ENCODE measurements at places on chromosomes 12 and 14.
A peak's percentile ranks its signal among the peaks of the same experiment; 100 is the strongest.

DNA sequence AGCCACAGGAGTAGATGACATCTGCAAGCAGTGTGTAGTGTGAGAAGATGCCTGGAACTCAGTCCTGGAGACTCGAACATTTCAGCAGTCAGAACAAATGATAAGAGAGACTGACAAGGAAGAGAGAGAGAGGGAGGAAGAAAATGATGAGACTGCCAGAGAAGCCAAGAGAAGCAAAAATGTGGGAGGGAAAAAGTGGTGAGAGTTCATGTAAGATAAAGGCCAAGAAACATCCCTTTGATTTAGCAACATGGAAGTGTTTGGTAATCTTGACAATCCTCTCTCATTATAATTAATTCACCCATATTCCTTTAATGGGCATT, 42.6 kb downstream of the LIMA1 start:
- no peak for DNase-seq

- DNase-seq = no peak
These were observed 63.6 kb upstream of the SRSF5 start for GRCh38 chr14:69703047-69704039.

GRCh38 chr14:106831322-106831720, 1304.9 kb downstream of the TMEM121 start:
- DNase-seq = peak; percentile 66

DNA sequence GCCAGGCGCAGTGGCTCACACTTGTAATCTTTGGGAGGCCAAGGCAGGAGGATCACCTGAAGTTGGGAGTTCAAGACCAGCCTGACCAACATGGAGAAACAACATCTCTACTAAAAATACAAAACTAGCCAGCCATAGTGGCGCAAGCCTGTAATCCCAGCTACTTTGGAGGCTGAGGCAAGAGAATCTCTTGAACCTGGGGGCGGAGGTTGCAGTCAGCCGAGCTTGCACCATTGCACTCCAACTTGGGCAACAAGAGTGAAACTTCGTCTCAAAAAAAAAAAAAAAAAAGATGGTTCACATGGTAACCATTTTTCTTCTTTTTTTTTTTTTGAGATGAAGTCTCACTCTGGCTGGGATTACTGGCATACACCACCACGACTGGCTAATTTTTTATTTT, 35.3 kb downstream of the SLC2A14 start:
- DNase-seq = no peak

DNA sequence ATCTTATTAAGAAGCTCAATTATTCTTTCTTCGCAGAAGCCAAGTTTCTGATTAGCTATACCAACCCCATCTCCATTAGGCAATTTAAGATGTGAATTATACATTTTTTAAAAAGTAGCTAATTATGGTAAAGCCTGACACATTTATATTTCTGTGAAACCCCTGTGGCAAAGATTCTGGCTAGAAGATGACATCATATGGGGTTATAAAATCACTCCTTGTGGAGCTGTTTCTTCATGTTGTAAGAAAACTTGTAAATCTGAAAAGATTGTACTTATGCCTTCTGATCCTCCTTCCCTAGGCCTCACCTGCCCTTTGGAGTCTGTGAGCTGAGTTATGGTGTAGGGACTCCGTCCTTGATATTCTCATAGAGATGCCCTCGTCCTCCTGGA, 78.1 kb downstream of the CHST11 start:
- DNase-seq = no peak

- DNase-seq = no peak
These were observed 667.2 kb downstream of the DIO2 start for GRCh38 chr14:79543967-79544697.

DNA sequence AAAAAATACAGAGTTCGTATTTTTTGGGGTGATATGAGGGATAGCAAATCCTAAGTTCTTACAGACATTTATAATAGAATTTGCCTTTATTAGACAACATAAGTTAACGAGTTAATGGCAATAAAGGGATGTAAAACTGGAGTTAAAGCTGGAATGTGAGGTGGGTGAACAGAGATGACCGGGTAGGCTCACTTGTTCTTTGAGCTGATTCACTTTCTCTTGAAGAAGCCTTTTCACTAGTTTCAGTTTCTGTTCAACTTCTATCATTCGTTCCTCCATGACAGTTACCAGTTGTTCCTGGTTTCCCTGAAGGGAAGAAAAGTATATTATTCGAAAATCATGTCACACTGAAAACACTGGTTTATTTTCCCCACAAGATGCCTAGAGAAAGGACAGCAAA, 57.7 kb upstream of the SAV1 start:
- no peak for DNase-seq

- DNase-seq = no peak
These were observed 934 bp upstream of the DCN start for GRCh38 chr12:91183551-91183950.

DNA sequence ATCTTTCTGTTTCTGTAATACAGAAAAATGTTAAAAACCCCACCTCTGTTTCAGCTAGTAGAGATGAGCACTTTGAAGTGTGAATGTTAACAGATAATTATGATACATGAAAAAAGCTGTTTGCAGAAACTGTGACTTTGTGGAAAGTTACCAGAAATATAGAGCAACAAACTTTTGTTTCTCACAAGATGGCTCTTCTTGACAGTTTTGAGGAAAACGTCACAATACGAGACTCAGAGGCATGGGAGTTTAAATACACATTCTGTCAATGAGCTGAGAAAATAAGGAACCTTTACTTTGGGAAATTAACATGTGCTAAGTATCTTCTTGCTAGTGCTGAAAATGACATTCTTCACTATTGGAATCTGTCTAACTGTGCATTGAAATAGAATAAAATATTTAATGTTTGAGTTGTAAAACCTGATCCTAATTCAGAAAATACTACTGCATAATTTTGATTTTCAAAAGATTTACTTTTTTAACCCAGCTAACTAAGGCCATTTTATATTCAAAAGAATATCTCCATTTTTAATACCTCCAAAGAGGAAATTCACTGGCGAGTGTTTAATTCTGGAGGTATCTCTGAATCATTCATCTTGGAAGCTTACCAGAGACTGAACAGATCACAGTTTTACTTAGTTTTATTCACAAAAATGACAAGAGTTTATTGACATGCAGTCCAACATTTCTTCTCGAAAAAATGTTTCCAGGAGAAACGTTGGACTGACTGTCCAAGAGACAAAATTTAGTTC, 308.9 kb upstream of the LRFN5 start:
- DNase-seq = no peak

DNA sequence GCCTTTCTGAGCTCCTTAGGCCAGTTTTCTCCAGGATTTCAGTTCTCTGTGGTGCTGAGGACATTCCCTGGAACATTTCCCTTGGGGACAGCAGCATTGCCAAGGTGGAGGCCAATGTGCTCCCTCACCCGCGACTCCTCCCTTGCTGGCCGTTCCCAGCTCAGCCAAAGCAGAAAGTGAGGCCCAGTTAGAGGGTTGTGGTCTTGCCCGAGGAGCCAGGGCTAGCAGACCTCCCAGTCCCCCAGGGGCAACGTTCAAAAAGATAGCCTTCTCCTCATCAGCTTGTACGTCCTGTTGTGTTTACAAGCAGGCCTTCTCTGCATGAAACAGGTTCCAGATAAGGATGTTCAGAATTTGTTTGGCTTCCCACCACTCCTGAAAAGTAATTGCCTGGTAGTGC, 78.4 kb downstream of the SSPN start:
- no peak for DNase-seq

DNA sequence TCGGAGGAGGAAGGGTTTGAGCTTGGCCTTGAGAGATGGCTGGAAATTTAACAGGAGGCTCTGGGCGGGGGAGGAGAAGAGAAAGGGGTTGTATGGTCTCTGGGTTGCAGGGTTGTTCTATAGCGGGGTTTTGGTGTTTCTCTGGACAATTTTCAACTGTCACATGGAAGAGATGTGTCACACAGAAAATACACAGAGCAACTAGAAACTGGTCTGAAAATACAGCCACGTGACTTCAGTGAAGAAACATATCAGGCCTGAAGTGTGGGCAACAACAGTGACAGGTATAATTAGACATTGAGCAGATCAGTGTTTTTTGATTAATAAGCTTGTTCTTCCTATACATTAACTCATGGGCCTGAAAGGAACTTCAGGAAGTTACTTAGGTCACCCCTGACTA, 205.3 kb upstream of the HMGA2 start:
- DNase-seq = no peak

DNA sequence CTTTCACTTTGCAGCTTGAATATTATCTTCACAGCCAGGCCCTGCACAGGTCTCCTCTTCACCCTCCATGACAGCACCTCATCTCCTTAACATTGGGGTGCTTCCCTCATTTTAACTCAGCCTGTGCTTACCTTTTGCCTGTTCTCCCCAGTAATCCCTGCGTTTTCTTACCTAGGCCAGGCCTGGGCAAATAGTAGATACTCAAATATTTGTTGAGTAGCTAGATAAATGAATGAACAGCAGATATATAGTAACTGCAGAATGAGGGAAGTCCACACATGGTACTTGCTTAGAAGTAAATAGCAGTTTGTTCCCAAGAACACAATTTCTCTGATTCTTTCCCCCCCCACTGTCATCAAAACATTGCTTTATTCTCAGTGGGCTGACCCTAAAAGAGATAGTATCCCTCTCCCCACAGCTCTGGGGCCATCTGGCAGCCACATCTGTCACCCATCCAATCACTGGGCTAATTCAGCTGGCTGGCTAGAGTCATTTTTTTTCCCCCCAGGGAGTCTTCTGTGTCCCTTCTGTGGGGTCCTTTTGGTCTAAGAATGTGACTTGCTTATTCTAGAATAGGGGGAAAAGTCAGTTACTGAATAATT, 43.2 kb downstream of the APPL2 start:
- no peak for DNase-seq

- DNase-seq = peak; percentile 89
These were observed 35.5 kb upstream of the TSPAN9 start for GRCh38 chr12:3041558-3042164.

DNA sequence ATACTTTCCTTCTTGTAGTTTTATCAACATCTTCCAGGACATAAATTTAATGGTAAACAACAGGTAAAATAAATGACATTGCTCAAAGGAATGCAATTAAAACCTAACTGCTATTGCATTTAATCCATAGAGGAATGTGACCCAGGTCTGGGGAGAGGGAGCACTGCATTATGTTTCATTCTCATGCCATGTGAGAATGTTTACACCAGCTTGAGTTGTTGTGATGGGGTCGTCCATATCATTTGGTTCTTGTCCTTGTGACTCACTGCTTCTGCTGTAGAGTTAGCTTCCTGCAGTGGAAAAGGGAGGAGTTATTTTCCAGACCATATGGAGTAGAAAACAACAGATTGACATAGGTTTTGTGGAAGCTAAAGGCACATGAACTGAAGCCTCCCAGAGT, 129.3 kb upstream of the PMCH start:
- DNase-seq = no peak

Measured in GM13976 (cell line).